Fibroblast of skin of right quadriceps (primary cell): ENCODE measurements at places on chromosomes 4 and X.
A peak's percentile ranks its signal among the peaks of the same experiment; 100 is the strongest.

DNA sequence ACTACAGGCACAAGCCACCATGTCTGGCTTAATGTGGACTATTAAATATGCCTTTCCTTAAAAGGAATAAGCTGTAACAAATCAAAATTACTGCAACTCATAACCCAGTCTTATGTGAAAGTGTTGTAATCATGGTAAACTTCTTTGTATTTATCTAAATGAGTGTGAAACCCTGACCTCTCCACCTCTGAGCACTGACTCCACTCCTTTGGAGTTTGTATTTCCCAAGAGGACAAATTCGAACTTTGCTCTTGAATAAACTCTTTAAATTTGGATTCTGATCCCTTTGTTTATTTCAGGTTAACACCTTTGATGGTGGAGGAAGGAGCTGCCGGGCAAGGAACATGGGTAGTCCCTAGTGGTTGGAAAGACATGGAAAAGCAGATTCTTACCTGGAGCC, 48.3 kb upstream of the FAM9A start:
- no peak for DNase-seq

GRCh38 chrX:50372966-50373365, 97.7 kb downstream of the DGKK start:
- DNase-seq, result no peak

DNA sequence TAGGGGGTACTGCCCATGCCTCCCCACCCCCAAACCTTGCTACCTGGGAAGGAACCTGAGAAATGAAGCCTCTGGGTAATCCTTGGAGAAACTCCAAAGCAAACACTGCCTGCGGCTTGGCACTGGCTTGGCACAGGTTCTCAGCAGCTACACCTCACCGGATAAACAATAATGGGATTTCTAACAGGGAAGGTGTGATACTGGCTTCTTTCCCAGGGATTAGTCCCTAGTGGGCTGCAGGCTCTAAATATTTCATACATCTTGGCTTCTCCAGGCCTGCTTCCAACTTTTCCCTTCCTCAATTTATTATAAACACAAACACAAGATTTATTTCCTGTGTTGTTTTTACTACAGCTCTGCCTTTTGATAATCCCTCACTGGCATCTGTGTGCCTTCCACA, 12.5 kb downstream of the SEC24D start:
- no peak for DNase-seq

GRCh38 chr4:124980276-124980752, 267.8 kb upstream of the ANKRD50 start:
- DNase-seq, result peak; percentile 91

DNA sequence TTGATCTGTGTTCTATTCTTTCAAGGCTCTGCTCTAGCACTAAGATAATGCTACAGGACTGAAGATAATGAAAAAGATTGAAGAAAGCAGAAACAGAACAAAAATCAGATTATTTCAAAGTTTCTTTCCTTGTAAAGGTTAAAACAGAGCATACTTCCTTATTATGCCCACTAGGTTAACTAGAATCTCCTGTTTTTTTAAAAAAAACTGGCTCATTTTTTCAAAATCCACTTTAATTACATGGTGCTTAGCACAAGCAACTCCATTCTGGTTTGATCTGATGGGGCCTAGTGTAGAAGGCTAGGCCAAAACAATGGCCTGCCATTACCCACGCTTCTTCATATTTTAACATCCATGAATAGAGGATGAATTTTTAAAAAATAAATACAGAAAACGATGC, 1.2 kb upstream of the UBA6 start:
- DNase-seq, result no peak
